ENCODE measurements at places on chromosomes 5 and 9.

- DNase-seq, result no peak
Measured at GRCh38 chr5:148857474-148857873, 31.1 kb downstream of the ADRB2 start.

DNA sequence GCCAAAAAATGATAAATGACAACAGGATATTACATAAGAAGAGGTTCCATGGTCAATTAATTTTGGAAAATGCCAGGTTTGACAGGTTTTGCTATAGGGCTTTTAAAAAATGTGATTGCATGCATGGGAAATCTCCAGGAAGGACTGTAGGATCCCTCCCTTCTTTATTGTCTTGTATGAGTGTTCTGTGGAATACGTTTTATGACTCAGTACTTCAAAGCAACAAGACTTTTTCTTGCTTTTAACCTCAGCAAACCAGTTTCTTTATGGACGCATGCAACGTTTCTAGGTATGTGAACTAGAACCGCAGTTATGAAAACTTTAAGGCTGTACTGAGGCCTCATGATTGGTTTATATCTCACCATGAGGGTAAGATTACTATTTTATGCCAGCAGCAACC is 76.6 kb upstream of the NTRK2 start:
- DNase-seq, result no peak

GRCh38 chr5:68217528-68217927 is 2.0 kb downstream of the PIK3R1 start:
- no peak for DNase-seq

DNA sequence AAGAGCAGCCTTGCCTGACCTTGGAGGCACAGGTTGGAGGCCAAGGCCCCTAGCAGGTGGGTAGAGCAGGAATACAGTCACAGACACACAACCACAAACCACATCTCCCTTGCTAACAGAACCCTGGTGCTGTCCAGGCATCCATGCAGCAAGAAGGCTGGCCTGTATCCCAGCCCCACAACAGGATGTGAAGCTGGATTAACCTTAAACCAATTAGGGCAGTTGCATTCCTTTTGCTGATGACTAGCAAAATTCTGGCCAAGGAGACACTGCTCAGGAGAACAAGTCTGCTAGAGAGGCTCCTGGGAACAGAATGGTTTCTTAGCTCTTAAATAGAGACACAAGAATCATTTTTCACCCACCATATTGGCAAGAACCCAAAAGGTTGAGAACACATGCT is 97.8 kb downstream of the C5orf15 start:
- no peak for DNase-seq

GRCh38 chr5:73446631-73447529 is 1.7 kb downstream of the FOXD1 start:
- DNase-seq, result no peak

GRCh38 chr5:122312591-122313406 is 762 bp downstream of the SNCAIP start:
- no peak for DNase-seq

GRCh38 chr5:143600396-143601075 is 197.1 kb upstream of the NR3C1 start:
- DNase-seq, result peak; percentile 1

Data from GF-D8 (cell line).